ENCODE measurements at places on chromosomes 4 and X.

DNA sequence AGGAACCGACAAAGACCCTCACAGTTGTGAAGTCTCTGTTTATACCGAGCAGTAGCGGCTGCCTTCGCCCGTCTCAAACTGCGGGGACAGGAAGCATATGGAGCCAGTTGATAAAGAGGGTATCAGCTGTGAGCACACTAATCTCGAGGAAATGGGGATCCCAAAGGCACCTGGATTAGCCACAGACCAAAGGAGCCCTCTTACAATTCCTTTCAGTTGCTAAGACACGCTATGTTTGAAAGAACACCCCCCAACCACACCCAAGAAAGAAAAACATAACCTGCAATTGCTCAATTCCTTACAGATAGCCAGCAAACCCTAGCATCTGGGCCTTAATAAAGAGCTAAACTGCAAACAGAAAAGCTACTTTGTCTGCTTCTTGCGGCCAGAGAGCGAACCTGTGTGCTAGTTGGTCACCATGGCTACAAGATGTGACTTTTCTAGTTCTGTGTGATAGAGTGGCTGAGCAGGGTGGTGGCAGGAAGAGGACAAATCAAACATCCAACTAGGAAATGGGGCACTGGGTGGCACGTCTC is 23.3 kb upstream of the CHRNA9 start:
- DNase-seq, result no peak

- DNase-seq, result no peak
These were observed 1.4 kb upstream of the DOK7 start for GRCh38 chr4:3461515-3462291.

- no peak for DNase-seq
These were observed 496.7 kb downstream of the SPRY1 start for GRCh38 chr4:123893011-123893981.

DNA sequence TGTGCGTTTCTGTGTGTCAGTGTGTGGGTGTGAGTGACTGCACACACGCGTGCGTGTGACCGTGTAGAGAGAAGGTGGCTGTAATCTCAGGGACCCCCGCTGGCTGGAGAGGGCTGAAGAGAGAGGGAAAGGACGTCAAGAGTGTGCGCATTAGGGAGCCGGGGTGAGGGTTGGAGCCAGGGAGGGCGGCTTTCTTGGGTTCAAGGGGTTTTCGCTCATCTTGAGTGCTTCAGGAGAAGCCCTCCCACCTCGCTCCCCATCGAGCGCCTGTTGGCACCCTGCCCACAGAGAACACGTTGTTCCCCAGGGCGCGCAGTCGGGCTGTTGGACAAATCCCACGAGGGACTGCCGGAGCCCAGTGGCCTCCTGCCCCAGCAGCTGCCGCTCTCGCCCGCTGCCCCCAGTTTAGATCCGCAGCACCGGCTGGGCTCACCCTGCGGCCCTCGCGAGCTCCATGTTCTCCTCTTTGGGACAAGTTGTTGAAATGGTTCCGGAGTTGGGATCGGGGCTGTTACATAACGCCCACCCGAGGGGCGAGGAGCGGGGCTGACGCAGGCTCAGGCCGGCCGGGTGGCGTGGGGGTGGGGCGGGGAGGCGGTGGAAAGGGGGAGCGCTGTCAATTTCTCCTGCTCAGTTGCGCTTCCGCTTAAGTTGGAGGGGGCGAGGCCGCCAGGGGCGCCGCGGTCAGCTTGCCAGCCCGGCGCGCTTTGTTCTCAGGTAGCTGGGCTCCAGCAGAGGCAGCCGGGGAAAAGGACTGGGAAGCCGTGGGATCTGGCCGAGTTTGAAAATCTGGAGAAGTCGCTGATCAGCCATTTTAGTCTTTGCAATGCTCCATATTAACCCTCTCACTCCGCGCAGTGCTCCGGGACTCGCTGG is 1.6 kb downstream of the GRIA2 start:
- DNase-seq, result no peak

DNA sequence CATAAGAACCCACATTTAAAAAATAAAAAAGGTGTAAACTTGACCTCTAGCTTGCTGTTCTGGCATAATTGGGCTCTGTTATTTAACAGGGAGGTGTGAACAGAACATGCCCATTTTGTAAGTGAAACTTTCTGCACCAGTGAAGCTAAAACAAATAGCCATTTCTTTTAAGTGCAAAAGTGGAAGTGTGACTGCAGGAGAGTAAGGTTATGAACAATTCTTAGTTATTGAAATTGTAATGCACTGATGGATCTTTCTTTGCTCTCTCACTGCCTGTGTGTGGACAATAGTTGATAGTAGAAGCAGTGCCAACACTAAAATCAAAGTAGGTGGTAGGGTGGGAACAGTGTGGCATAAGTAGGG is 12.6 kb downstream of the P2RY10 start:
- no peak for DNase-seq

- no peak for DNase-seq
These were observed 165.0 kb downstream of the ZNF674 start for GRCh38 chrX:46380148-46380752.

DNA sequence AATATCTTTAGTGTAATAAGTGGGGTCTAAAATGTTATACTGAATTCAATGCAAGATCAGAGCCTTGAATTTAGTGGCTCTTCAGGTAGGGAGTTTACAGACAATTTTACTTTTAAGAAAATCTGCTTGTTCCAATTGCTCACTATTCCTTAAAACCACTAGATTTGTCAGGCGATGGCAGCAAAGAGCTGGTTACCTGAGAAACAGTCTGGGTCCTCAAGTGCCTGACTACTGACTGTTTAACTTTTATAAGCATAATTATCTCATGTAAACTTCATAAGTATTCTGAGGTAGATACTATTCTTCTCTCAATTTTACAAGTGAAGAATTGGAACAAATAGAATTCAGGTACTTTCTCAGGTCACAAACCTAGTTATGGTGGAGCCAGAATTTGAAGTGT is 84.3 kb downstream of the RRAGB start:
- DNase-seq, result no peak

GRCh38 chr4:158788516-158788915 is 19.7 kb downstream of the FNIP2 start:
- DNase-seq, result no peak

GRCh38 chrX:118855681-118856310 is 32.2 kb downstream of the ZCCHC12 start:
- DNase-seq, result no peak

- no peak for DNase-seq
These were observed 4.2 kb upstream of the DUSP9 start for GRCh38 chrX:153642655-153643430.

GRCh38 chr4:71266090-71266794 is 72.6 kb upstream of the SLC4A4 start:
- no peak for DNase-seq

- DNase-seq, result no peak
These were observed 68.1 kb upstream of the FTHL17 start for GRCh38 chrX:31139961-31140360.

DNA sequence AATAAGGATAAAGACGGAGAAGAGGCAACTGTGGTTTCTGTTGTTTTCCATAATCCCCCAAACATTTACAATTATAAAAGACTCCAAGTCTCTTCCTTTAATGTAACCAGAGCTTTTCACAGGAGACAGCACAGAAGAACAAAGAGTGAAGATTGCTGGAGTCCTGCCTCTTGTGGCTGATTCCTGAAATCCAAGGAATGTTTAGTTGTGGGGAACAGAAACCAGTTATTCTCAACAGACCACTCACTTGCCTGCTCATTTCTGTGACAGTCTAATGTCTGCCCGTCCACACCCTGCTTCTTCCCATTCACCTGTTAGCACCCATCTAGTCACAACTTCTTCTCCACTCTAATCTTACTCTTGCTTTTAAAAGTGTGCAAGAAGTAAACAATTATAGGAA is 12.1 kb downstream of the TEX13B start:
- DNase-seq, result no peak

DNA sequence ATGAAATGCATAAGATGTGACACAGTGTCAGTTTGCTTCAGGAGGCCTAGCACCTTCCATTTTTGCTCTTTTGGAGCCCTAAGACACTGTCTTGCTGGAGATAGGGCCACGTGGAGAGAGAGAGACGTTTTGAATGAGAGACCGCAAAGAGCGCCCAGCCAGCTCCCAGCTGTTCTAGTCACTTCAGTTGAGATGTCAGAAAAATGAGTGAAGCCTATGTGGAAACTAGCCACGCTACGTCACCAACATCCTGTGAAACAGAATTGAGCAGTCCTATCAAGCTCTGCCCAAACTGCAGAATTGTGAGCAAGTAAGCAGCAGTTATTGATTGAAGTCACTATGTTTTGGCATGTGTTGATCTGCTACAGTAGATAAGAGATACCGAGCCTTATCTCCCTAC is 13.1 kb downstream of the GPR82 start:
- peak; percentile 59 for DNase-seq

- DNase-seq, result no peak
These were observed 26.2 kb upstream of the PNPLA4 start for GRCh38 chrX:7953446-7953845.

DNA sequence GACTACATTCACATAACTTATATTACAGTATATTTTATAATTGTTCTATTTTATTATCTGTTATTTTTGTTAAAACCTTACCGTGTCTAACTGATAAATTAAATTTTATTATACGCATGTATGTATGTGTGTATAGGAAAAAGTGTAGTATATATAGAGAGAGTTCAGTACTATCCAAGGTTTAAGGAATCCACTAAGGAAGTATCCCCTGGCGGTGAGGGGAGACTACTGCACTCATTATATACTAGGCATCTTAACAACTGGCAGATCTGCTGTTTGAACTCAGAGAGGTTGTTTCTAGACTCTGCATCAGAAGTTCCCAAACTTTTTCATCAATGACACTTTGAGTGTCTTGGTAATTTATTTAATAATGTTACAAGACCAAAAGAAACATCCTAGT is 70.9 kb downstream of the NDST4 start:
- no peak for DNase-seq

DNA sequence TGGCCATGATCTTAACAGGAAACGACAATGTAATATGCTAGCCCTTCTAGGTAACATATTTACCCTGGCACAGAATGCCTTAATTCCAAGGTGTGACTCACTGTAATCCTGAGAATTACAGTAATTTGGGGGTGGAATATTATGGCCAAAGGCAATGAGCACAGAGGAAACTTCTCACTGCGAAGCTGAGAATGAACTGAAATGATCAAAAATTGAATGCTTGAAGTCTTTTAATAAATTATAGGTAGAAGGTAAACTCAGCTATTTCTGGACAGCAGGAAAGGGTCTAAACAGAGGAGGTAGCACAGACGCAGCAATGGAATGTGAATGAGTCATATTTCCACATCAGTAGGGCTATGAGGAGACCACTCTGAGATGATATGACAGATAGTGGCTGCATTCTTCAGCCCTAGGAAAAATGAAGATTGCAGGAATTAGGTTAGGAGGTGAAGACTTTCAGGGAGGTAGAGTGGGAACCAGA is 312.6 kb downstream of the PACRGL start:
- DNase-seq, result no peak

DNA sequence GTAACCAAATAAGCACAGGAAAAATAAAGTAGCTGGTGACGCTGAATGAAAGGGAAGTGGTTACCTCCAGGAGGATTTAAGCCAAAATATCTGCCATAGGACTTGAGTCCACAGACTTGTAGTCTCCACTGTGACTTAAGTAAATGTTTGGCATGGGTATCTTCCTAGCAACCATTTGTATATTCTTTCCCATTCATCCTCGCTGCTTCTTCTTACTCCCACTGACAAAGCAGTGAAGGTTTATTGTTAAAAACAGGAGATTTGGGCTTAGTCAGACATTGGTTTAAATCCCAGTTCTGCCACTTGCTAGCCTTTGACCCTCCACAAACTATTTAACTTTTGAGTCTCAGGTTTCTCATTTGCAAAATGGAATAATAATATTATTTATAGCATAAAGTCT is 22.3 kb downstream of the COL4A6 start:
- no peak for DNase-seq

DNA sequence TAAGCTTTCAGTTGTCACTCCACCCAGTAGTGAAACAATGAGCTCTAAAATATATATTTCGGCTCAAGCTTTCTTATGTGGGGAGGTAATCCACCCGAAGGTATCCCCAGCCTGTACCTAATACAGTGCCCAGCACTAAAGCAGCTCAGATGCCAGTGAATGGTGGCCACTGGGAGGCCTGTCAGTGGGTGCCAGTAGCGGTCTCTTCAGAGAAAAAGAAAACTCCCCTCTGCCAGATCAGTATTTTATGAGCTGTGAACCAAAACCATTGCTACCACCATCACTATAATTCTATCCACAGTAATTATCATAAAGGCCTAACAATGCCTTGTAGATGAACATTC is 835 bp upstream of the NFKB1 start:
- peak; percentile 70 for DNase-seq

- DNase-seq, result no peak
These were observed 66.5 kb upstream of the TTC29 start for GRCh38 chr4:147012059-147012707.

- no peak for DNase-seq
These were observed 27.8 kb downstream of the ZNF330 start for GRCh38 chr4:141248486-141248885.

- no peak for DNase-seq
These were observed 31.0 kb downstream of the RAB40A start for GRCh38 chrX:103488332-103488731.

DNA sequence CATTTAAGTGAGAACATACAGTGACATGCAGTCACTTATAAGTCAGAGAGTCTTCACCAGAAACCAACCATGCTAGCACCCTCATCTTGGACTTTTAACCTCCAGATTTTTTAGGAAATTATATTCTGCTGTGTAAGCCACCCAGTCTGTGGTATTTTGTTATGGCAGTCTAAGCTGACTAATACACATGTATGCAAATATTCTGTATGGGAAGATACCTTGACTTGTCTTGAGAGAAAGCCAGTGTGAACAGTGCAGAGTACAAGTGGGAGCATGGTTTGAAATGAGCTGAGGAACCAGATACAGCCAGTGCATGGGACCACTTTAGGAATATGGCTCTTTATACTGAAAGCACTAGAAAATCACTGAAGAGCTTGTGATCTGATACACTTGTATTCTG is 110.4 kb upstream of the MAP9 start:
- no peak for DNase-seq

- DNase-seq, result no peak
These were observed 28.8 kb upstream of the EGFL6 start for GRCh38 chrX:13540602-13541001.

DNA sequence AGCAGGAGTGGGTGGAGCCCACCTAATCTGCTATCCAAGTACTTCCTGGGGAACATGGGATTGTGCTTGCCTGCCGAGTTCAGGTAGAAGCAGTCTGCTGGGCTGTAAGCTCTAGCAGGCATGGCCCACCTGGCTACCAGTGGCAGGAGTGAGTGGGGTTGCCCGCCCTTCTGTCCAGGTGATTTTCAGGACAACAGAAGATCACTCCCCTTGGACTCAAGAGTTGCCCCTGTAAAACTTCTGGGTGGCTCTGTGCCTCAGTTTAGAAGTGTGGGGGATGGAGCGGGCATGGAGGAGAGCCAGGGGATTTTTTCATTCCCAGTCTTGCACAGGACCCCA is 43.5 kb downstream of the NDST3 start:
- no peak for DNase-seq

GRCh38 chr4:156941940-156942548 is 29.6 kb downstream of the PDGFC start:
- no peak for DNase-seq

DNA sequence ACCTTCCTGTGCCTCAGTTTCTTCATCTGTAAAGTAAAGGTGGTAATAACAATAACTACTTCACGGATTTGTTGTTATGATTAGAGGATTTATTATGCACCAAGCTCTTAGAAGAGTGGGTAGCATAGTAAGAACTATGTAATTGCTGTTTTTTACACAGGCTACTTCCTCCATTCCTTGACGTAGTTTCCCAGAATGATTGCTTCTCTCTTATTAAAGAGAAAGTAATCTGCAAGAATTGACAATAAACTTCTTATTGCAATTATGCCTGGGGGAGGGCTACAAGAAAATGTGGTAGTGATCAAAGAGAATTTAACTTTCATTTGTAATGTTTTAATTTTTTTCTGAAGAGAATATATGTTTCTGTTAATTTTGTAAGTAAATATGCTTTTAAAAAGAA is 238.7 kb downstream of the GASK1B start:
- DNase-seq, result no peak

Data from activated effector memory CD4-positive, alpha-beta T cell treated with anti-CD3 and anti-CD28 coated beads, Interleukin-2, amount 50 U/mL, for 16 hours (primary cell).